ENCODE measurements at places on chromosomes 7 and 10.

GRCh38 chr10:106111246-106111645 lies 1053.3 kb downstream of the SORCS1 start:
- DNase-seq: no peak

- no peak for DNase-seq
Measured at GRCh38 chr7:130337410-130337971, 7.1 kb upstream of the CPA5 start.

GRCh38 chr7:46058086-46058823 lies 137.2 kb upstream of the IGFBP3 start:
- no peak for DNase-seq

- DNase-seq: no peak
Measured at GRCh38 chr7:75756206-75756990, 15.6 kb downstream of the CCL26 start.

DNA sequence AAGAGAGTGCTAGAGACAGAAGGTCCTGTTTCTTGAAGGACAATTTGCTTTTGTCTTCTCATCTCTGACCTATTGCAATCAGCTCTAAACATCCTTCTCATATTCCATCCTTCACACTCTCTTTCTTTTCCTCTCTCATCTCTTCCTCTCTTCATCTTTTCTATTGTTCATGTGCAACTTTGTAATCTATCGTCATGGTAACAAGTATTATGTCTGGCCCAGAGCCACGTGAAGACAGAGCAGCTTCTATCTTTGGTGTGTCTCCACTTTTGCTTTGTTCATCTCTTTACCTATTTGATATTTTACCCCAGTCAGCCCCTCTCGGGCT lies 104.9 kb upstream of the ABCB5 start:
- no peak for DNase-seq

GRCh38 chr7:46450425-46450824 lies 529.4 kb upstream of the IGFBP3 start:
- no peak for DNase-seq

GRCh38 chr7:73851410-73852338 lies 9.3 kb upstream of the TMEM270 start:
- DNase-seq: peak; percentile 79

GRCh38 chr7:25279705-25280104 lies 51.4 kb upstream of the NPVF start:
- no peak for DNase-seq

GRCh38 chr7:150367677-150368095 lies 936 bp upstream of the REPIN1 start:
- no peak for DNase-seq

DNA sequence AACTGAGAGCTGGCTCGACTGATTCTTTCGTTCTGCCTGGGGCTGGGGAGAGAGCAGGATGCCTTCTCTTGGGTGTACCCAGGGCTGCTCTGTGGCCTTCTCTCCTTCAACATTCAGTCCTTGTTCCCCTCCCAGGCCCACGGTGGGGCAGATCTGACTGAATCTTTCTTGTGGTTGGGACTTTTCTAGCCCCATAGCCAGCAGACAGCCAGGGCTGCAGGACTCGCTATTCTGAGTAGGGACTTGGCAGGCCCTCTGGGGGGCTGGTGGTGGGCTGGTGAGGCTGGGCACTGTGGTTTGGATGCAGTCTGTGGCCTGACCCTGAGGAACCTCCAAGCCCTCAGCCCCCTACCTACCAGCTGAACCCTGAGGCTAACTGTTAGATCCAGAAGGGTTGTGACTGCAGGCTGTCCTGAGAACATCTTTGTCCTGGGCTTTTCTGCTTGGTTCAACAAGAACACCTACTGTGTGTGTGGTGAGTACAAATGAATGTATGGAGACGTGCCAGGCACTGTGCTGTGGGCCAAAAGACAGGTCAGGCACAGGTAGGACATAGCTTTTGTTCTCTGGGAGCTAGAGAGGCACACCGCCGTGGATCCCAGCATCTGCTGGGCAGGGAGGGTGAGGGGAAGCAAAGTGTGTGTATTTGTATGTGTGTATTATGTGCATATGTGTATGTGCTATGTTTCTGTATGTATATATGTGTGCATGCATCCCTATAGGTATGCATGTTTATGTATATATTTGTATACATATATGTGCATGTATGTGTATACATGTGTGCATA lies 2.1 kb upstream of the PALD1 start:
- DNase-seq: no peak

GRCh38 chr7:115015619-115016018 lies 93.7 kb downstream of the MDFIC start:
- no peak for DNase-seq

GRCh38 chr10:81875467-81876252 lies 666 bp downstream of the NRG3 start:
- no peak for DNase-seq
